ENCODE measurements at places on chromosomes 1 and 21.

DNA sequence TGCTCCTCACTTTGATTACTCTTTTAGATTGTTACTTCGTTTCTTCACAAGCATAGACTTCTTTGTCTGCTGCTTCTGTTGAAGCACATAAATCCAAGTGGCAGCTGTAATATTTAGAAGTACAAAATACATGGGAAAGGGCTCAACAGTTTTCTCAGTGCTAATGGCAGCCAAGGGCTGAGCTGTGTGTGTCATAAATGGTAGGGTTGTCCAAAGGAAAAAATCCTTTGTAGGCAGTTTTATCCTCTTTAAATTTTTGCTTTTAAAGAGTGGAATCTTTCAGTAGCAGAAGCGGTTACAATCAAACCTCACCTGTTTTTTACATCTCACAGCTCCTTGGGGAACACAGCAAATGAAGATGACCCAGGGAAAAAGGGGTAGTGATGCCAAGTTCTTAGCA lies 650.8 kb downstream of the PLPP3 start:
- DNase-seq = no peak

GRCh38 chr1:218887141-218887925 lies 286.3 kb upstream of the LYPLAL1 start:
- DNase-seq = no peak

GRCh38 chr1:44826375-44827196 lies 16.5 kb downstream of the PTCH2 start:
- no peak for DNase-seq

- no peak for DNase-seq
These were observed 1297.6 kb downstream of the BRINP3 start for GRCh38 chr1:189180057-189180456.

DNA sequence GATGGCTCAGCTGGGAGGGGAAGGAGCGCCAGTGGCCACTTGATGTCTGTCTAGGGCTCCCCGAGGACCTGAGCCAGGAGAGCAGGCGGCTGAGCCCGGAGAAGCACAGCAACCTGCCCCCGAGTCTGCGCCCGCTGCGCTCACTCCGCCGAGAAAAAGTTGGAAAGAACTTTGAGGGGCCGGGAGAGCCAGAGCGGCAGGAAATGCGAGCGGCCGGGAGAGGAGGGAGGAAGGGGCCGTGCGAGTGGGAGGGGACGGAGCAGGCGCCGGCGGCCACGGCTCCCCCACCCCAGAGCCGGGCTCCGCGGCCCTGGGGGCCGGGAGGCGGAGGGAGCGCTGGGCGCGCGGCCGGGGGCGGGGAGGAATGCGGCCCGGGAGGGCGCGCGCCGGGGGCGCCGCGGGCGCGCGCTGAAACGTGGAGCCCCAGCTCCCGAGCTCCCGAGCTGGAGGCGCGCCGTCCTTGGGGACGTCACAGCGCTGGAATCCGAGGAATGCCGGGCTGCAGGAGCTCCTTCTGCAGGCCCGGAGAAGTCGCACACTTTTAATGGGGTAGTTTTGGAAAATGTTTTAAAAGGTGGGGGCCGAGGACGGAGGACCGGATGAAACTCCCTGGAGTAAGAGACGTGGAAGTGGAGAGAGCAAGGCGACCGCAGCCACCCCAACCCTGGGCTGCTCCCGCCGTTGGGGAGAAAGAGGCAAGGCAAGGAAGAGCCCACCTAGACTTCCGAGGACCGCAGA lies at the start of gene PTPN14:
TSS of gene PTPN14 (minus strand) at position 167 of the 738 bp plus-strand sequence. CDS start 86,799 bp downstream, outside the sequence.
- no peak for DNase-seq

DNA sequence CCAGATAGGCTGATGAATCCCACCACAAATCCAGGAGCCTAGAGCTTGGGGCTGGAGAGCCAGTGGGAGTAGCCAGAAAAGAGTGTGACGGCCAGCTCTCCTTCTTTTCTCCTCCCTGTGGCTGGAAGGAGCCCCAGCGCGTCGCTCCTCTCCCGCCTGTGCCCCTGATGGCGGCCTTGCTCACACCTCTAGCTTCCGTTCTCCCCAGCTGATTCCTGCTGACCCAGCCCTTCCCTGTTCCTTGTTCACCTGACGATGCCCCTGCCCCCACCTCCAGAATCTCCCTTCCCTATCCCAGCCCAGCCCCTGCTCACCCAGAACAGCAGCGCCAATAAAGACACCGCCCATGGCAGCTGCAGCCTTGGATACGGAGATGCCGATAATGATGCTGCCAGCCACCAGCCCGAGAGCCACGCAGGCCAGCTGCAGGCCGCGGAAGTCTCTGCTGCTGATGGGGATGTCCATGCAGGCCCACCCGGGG lies 656 bp downstream of the KNCN start:
- no peak for DNase-seq

GRCh38 chr1:5427026-5427613 lies 565.1 kb downstream of the NPHP4 start:
- no peak for DNase-seq
